ENCODE measurements at places on chromosomes 2 and 18.
A peak's percentile ranks its signal among the peaks of the same experiment; 100 is the strongest.

- DNase-seq: no peak
Observed at GRCh38 chr2:174072069-174072468, 106.9 kb upstream of the SP3 start.

DNA sequence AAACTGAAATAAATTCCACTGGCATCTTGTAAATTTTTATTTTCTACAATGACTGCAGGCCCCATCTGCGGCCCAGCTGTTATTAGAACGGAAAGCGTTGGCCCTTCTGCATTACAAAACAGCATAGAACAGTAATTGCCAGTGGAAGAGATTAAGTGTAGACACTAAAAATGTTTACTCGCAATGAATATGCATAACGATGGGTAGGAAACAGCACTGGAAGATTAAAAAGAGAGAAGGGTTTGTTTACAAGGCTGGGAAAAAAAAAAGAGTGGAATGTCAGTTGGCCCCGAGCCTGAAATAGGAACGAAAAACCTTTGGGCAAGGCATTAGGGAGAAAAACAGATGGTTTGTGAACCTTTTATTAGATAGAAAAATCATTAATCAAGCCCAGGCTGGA, 275.9 kb upstream of the TCF4 start:
- peak; percentile 82 for DNase-seq

DNA sequence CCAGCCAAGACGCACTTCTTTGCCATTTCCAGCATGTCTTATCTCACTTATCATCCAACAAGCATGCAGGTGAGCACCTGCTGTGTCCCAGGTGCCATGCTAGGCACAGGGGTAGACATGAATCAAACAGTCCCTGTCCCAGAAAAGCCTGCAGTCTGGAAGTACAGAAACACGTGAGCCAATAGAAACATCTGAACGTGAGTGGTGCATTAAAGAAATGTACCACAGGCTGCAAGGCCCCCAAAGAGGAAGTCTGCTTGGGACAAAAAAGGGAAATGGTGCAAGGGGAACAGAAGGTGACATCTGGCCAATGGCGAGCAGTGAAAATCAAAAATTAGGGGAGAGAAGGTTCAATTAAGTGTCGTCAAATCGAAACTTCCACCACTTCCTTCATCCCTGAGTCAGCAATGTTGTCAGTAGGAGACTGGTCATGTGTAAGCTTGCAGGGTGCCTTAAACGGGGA, 17.6 kb upstream of the TMEM247 start:
- DNase-seq: no peak

DNA sequence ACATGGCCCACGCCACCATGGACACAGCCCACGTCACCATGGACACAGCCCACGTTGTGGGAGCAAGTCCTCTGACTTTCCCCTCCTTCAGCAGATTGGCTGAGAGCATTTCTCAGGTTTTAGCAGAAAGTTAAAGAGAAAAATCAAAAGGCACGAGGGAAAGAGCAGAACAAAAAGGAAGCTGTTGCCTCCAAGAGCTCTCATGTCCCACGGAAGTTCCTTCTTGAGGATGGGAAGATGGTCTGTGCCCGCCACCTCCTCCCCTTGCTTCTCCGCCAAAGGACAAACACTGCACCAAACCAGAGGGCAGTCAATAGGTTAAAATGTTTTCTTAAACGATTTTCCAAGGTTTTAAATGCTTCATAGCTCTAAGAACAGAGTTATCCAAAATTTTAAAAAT, 148.4 kb downstream of the HDAC4 start:
- no peak for DNase-seq

GRCh38 chr2:234364661-234365060, 132.2 kb downstream of the ARL4C start:
- DNase-seq: no peak

- no peak for DNase-seq
Observed at GRCh38 chr2:123737371-123737770, 287.7 kb upstream of the CNTNAP5 start.

- peak; percentile 84 for DNase-seq
Observed at GRCh38 chr2:208315081-208315788, 49.2 kb downstream of the PIKFYVE start.

GRCh38 chr2:73842739-73843019, 13.9 kb downstream of the STAMBP start:
- DNase-seq: no peak

GRCh38 chr18:23716516-23716915, 27.3 kb downstream of the LAMA3 start:
- DNase-seq: peak; percentile 68

GRCh38 chr2:17863539-17863938, 14.9 kb upstream of the KCNS3 start:
- DNase-seq: no peak

GRCh38 chr2:165610591-165611029, 141.1 kb downstream of the CSRNP3 start:
- no peak for DNase-seq

GRCh38 chr2:72198532-72199241, 51.0 kb upstream of the CYP26B1 start:
- peak; percentile 56 for DNase-seq

DNA sequence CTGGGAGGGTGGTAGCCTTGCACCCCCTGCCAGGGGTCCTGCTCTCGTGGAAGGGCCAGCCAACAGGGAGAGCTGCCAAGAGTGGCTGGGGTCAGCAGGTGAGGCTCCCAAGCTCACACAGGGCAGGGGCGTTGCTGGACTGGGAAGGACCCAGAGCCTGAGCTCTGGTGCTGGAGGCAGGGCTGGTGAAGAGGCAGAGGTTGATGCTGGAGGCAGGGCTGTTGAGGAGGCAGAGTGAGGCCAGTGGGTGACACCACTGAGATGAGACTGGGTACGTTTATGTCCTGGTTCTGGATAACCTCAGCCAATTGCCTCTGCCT, 7.0 kb downstream of the ADRA2B start:
- DNase-seq: no peak

- DNase-seq: peak; percentile 57
Observed at GRCh38 chr2:72415241-72415661, 267.6 kb upstream of the CYP26B1 start.

GRCh38 chr2:191515551-191515950, 162.4 kb upstream of the NABP1 start:
- DNase-seq: no peak

GRCh38 chr2:120586507-120587278, 149.0 kb upstream of the GLI2 start:
- DNase-seq: no peak

DNA sequence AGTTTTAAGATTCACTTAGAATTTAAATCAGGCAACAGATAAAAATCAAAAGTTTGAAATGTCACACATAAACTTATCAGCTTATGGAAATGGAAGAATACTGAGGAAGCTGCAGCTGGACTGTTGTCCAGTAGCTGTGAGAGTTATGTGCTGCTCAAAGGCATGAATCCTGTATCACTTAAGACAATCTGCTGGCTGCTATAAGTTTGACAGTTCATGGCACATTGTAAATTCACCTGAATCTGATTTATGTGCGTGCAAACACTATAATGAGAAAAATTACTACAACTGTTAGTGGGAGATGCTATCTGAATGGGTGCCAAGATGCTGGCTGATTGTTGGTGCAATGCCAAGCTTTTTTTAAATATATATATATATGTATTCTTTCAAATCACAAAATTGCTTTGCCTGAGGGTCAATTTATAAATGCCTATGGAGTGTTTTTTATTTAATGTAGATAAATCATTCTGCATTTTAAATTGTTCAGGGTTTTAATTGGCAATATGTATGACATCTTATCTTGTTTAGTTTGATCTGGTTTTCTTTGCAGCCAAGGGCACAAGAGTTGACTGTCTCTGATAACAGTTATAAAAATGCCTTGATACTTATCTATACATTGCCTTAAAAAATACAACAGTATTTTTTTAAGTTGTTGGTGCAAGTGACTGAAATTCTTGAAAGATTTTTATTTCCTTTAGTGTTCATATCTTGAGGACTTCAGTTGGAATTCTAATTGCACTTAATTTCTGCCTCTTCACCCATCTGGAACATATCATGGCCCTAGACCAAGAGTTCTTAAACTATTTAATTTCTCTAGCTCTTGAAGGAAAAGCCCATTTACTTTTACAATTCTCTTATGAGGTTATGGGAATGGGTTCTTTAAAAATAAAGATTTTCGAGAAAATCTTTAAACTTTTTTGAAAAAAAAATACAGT, 48.7 kb downstream of the CAVIN2 start:
- no peak for DNase-seq

DNA sequence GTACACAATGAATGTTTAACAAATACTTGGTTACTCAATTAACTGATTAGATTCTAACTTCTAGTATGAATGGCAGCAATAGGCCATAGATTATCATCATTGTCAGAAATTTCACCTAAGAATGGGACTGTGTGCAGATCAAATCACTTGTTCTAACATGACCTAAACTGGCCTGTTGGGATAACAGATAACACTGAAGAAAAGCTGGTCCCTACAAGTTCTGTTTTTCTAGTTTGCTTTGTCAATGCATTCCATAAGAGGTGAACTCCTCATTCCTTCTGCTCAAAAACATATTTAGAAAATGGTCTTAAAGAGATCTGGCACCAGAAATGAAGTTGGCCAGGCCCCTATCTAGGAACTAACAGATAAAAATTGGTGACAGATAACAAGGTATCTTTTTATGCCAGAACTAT, 175.4 kb downstream of the THADA start:
- no peak for DNase-seq

GRCh38 chr2:240879105-240879504, 10.5 kb downstream of the AGXT start:
- DNase-seq: no peak

GRCh38 chr18:824179-824578, 12.1 kb upstream of the YES1 start:
- peak; percentile 14 for DNase-seq

GRCh38 chr18:78721238-78721875, 258.3 kb upstream of the SALL3 start:
- DNase-seq: no peak

DNA sequence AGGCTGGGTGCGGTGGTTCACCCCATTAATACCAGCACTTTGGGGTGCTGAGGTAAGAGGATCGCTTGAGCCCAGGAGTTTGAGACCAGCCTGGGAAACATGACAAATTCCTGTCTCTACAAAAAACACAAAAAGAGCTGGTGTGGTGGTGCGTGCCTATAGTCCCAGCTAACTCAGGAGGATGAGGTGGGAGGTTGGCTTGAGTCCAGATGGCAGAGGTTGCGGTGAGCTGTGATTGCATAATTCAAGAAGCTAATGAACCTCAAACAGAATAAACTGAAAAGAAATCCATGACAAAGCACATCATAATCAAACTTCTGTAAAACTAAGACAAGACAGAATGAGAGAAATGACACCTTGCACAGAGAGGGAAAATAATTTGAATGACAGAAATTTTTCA, 54.8 kb downstream of the SEMA4F start:
- no peak for DNase-seq

DNA sequence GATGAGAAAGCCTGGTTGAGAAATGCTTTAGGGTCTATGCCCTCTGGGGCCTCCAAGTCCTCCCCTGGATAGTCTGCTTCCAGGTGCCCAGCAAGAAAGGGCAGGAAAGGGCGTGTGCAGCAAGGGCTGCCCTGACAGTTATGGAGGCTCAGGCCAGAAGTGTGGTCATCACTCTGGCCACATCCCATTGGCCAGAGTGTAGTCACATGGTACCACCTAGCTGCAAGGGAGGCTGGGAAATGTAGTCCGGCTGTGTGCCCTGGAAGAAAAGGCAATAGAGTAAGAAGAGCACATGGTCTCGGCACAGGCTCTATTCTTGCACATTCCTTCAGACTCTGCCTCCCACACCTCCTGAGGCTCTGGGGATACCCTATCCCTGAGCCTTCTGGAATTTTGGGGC, 35.7 kb downstream of the ODC1 start:
- DNase-seq: peak; percentile 25

DNA sequence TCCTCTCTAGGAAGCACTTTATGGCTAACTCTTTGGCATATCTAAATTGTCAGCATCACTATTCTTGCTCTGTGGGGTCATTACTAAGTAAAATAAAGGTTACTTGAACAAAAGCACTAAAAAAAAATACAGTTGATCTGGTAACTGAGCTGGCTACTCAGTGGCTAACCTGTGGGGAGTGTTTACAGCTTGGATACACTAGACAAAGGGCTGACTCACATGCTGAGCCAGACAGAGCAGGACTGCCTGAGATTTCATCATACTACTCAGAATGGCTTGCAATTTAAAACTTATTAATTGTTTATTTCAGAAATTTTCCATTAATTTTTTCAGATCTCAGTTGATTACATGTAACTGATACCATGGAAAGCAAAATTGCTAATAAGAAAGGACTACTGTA, 1690.4 kb upstream of the SLC39A10 start:
- no peak for DNase-seq

DNA sequence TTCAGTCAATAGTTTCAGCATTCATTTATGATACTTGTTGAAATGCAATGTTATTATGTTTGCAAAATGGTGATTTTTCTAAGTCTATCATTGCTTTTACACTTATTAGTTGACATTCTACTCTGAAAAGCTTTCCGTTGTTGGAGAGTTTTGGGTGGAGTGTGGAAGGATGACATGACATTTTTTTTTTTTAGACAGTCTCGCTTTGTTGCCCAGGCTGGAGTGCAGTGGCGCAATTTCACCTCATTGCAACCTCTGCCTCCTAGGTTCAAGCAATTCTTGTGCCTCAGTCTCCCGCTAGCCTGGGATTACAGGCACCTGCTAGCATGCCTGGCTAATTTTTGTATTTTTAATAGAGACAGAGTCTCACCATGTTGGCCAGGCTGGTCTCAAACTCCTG, 29.8 kb downstream of the PIKFYVE start:
- no peak for DNase-seq

DNA sequence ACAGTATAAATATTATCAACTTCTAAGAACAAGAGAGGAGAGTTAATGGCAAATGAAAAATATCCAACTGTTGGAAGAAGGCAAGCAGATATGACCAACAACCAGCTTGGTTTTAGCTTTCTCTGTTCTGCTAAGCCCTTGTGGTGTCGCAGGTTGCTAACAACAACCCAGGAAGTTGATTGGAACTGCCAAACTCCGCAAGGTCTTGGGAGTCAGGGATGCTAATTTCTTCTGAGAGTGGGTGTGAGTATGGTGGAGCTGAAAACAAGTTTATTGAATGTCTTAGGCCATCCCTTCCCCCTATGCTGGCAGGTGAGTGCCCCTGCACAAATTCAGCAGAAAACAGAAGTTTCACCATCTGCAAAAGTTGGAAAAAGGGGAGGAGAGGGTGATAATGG, 17.5 kb downstream of the BZW1 start:
- no peak for DNase-seq

- DNase-seq: peak; percentile 83
Observed at GRCh38 chr2:27956888-27957287, 66.4 kb downstream of the BABAM2 start.
